Activated T-cell treated with anti-CD3 and anti-CD28 coated beads, Interleukin-2, amount 50 U/mL, for 48 hours (primary cell): ENCODE measurements at places on chromosomes 2 and 18.

GRCh38 chr2:170252414-170252813, 74.5 kb downstream of the MYO3B start:
- no peak for DNase-seq

DNA sequence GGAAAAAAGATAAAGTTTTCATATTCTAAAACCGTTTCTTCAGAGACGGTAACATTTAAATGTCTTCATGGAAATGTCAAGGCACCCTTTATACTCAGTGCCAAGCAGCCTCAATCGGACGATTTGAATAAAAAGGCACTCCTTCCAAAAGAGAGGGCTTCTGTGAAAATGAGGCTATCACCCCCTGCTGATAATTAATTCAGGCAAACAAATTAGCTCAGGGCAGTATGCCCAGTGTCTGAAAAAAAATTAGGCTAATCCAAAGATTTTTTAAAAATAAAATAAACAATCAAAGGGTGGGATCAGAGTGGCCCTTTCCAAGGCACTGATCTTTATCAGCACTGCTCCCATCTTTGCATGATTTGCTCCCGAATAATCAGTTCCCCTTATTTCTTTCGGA, 151.0 kb upstream of the PID1 start:
- no peak for DNase-seq

GRCh38 chr18:37253394-37254235, 312.0 kb downstream of the CELF4 start:
- DNase-seq, result peak; percentile 21

GRCh38 chr2:128797937-128798336, 479.3 kb upstream of the HS6ST1 start:
- no peak for DNase-seq

GRCh38 chr2:136502660-136503059, 262.7 kb upstream of the THSD7B start:
- DNase-seq, result no peak

DNA sequence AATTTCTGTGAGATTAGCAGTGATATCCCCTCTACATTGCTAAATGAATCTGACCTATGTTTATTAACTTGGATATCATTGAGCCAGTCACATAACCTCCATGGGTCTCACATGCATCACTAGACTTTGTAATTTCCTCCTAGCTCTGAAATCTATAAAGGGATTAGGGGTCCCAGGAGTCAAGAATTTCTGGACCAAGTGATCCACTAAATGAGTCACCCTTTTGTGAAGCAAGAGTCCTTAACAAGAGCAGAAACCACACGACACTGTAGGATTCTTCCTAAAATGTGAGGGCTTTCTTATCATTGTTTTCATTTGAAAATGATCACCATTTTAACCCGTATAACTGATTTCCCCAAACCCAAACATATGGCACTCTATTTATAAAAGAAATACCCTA, 90.3 kb downstream of the DHRS9 start:
- DNase-seq, result no peak

GRCh38 chr2:177000061-177000714, 212.4 kb upstream of the HNRNPA3 start:
- no peak for DNase-seq

GRCh38 chr18:35000457-35000856, 40.8 kb upstream of the MAPRE2 start:
- no peak for DNase-seq
